ENCODE measurements at places on chromosomes 7 and 10.

GRCh38 chr7:130277763-130278643 lies 11.3 kb downstream of the CPA2 start:
- peak; percentile 35 for DNase-seq

GRCh38 chr10:6445671-6446316 lies 134.3 kb downstream of the PRKCQ start:
- DNase-seq, result peak; percentile 1

DNA sequence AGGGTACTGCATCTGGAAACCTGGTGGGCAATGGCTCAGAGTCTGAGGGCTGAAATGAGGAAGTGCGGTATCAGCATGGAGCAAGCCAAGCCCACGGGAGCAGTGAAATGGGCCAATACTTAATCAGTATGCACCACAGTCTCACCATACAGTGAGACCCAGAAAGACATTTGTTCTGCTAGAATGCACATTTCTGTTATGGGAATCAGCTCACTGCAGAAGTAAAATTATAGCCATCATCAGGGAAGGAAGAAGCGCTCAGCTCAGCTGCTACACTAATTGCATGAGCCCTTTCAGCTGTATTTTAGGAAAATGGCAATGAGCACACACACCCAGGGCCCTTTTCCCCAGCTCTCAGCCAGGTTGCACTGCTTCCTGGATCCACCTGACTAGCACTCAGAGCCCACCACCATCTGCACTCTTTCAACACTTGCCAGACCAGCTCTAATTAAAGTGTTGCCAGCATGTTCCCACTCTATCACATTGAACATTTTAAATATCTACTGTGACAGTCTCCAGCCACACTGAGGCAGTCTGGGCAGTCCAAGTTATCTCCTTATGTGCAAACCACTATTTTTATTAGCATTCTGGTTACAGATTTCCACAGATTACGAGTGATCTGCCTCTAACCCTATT lies 44.2 kb upstream of the PIK3AP1 start:
- DNase-seq, result no peak

GRCh38 chr7:44572771-44573170 lies 937 bp downstream of the DDX56 start:
- no peak for DNase-seq

DNA sequence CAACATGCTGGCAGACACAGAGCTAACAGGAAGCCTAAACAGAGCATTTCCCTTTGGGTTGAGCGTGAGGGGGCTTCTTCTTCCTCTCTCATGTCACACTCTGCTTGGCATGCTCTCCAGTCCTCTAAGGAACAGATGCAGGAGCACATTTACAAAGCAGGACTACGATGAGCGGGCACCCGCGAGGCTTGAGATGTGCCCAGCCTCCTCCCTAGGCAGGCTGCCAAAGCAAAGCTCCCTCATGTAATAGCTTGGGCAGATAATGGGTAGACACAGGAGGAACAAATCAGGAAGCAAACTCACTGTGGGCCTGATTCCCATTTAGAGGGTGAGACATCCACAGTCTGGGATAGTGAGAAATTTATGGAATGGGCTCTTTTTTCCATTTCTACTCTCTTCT lies 519.1 kb downstream of the NRG3 start:
- DNase-seq, result peak; percentile 74

GRCh38 chr10:33345236-33345635 lies 10.8 kb upstream of the NRP1 start:
- DNase-seq, result no peak

GRCh38 chr7:148058092-148058491 lies 532.5 kb upstream of the C7orf33 start:
- peak; percentile 86 for DNase-seq

GRCh38 chr7:98229991-98230745 lies 18.9 kb downstream of the BHLHA15 start:
- no peak for DNase-seq

- DNase-seq, result peak; percentile 21
Measured at GRCh38 chr7:87354749-87355148, 9.3 kb downstream of the CROT start.

DNA sequence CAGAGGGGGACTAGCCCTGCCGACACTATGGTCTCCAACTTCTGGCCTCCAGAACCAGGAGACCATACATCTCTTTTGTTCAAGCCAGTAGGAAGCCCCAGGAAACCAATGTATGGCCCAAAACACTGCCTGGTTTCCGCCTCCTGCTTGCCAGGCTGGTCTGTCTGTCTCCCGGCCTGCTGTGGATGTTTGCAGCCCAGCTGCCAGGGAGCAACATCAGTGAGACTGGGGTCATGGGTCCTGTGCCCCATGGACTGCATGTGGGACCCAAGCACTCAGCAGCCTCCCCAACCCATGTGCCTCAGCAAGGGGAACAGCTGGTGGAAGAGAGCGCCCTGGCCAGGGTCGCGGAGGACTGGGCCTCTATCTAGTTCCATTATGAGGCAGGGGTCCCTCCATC lies 33.4 kb upstream of the NUB1 start:
- no peak for DNase-seq

DNA sequence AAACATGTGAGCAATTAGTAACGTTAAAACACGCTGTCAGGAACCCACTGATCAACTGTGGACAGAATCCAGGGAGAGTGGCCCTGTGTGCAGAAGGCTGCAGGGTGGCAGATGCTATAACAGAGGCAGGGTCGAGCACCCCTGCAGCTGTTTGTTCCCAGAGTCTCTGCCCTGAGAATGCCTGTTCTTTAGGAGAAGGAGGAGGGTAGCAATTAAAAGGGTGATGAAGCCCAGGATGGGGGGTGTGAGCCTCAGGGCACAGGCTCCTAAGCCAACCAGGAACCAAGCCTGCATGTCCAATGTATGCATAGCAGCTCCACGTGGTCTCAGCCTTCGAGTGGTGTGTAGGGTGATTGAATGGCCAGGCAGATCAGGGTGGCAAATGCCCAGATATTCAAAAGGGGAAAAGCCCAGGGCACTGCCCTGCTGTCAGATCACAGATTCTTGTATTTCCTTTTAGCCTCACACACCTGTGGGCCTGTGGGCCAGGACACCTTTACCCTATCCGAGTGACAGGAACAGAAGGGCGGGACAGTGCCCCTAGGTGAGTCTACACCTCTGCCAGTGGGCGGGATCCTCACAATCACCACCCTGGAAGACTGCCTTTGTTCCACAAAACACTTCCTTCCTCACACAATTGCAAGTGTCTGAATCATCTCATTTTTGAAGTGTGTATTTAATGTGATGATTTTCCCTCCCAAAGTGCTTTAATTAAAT lies 7.3 kb downstream of the WDFY4 start:
- DNase-seq, result no peak

DNA sequence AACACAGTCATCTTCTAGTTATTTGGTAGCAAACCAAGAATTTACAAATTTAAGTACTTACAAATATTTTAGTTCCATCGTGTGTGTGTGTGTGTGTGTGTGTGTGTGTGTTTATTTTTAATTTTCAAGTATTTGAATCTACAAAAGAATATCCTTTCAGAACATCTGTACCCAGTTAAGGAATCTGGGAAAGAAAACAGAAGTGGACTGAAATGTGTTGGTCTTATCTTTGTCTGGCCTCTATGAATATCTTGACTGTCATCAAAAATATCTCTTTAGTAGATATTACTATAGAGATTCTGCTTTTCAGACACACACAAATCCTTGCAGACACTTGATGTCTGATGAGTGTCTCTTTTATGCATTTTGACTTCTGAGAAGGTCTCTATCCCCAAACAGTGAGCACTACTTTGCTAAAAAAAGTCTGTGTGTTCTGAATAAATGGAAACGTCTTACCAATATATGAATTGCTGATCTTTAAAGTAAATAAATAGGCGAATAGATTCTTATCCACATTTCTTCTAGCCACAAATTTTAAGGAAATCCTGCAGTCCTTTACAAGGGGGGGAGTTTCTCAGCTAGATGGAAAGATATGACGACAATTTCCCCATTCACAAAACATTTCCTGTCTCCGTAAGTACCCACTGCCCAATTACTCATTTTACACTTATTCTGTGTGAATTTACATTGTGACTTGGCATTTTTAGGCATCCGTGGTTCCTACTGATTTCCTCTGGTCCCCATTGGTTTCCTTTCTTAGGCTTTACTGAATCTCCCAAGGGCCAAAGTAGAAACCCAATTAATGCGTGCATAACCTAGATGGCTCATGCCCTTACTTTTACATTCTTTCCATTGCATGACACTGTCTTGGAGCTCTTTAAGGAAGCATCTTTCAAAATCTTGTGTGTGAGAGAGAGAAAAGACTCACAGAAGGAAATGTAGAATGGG lies 36.0 kb downstream of the NRCAM start:
- DNase-seq, result no peak

DNA sequence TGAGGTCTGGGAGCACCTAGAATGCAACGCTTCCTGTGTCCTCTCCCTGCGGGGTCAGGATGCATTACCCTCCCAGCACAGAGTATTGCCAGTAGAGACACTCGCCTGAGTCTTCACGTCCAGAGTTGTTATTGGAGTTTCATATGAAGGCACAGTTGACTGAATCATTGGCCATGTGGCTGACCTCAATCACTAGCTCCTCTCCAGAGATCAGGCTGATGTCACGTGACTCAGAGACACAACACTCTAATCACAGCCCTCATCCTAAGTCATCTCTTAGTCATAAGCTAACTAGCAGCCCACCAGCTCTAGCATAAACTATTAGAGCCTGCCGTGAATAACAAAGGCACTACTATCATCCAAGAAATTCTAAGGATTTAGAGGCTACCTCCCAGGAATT lies 107.8 kb downstream of the HECW1 start:
- DNase-seq, result no peak

- no peak for DNase-seq
Measured at GRCh38 chr10:16975188-16975587, 154.4 kb downstream of the CUBN start.

DNA sequence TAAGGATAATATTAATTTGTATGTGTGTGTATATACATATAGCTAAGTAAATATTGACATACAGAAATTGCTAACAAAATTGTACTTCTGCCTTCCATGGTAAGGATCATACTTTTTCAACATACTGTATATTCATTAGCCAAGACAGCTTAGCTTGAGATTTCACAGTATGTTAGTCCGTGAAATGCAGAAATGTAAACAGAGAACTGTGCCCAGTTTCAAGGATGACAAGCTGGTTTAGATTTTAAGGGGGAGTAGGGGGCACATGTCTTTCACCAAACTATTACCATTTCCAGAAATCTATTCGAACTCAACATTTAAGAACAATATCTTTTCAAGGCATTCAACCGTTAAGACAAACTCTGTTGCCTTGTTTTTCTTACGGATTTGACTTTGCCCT lies 182.2 kb downstream of the SORCS1 start:
- DNase-seq, result no peak

DNA sequence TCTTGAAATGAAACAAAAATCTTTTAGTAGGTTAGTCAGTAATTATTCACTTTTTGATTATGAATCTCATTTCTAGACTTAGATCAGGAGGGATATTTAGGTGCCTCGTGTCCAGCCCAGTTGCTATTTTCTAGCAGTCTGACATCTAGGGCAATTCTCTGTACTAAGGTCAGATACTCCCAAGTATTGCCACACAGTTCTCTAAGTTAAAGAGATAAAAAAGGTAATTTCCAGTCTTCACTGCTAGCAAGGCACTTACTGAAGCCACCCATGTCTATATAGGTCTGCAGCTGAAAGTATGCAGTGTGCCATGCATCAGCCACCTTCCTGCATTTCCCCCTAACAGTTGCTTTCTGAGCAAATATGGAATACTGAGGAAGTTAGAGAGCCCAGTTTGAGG lies 83.4 kb downstream of the PON1 start:
- no peak for DNase-seq

- no peak for DNase-seq
Measured at GRCh38 chr7:106057962-106058927, 53.9 kb downstream of the SYPL1 start.

DNA sequence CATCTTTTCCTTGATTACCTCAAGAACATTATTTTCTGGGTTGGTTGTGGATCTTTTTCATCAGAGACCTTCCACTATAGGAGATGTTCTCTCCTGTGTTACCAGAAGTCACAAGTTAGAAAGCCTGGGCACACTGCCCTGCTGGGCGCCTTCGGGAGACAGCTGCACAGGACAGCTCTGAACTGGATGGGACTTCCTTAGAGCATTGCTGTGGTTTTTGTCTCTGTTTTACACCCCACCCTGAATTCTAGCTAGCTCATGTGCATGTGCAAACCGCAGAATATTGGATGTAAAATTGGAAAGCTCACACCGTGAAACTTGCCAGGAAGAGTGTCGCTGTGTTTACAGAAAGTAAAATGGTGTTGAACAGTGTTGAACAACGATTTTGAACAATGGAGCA lies 54.4 kb upstream of the SEC61G start:
- no peak for DNase-seq

Measured in NCI-H2081 (cell line).